ELF-1 (cell line): ENCODE measurements at places on chromosomes 12 and 14.

- peak; percentile 19 for DNase-seq
Measured at GRCh38 chr12:109115758-109116610, at the start of gene ACACB. TSS of gene ACACB (plus strand) at chr12:109116587. CDS start at chr12:109139406, 22,819 bp downstream.

- no peak for DNase-seq
Measured at GRCh38 chr12:6662602-6662905, 365 bp downstream of the ING4 start.

DNA sequence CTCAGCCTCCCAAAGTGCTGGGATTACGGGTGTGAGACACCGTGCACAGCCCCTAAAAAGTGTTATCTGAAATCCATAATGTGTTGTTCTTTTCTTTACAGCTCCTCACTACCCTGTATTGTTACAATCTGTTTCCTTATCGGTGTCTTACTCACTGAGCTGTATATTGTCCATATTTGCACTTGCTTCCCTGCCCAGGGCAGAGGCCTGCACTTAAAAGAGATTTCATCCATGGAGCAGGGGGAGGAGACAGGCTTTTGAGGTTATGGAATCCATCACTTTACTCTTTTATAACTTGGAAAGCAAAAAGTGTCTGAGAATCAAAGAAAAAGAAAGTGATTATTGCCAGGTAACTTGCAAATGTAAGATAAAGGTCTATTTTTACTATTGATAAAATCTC lies 251.0 kb downstream of the DIO2 start:
- no peak for DNase-seq

DNA sequence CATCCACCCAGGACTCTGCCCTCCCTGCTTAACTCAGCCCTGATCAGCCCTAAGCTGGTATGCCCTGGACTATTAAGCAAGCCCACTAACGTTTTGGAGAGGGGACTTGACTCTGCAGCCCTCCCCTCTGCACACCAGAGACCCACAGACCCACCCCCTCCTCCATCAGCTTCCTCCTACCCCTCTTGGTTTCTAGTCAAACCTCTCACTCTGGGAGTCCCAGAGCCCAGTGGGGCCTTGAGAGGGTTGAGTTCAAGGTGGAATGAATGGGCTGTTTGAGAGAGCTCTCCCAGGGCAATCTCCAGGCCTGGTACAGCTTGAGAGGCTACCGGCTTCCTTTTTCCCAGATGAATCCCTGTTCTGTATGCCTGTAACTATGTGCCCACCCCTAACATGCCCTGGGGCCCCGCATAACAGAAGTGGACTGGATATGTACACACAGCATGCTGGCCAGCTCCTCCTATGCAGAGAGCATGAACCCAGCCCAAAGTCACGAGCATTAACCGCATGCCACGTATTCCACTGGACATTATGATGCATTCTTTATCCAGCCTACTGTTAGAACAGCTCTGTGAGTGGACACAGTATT lies 43.6 kb downstream of the IRF2BPL start:
- DNase-seq = no peak

GRCh38 chr14:104585966-104586697 lies 6.6 kb downstream of the C14orf180 start:
- DNase-seq = no peak

DNA sequence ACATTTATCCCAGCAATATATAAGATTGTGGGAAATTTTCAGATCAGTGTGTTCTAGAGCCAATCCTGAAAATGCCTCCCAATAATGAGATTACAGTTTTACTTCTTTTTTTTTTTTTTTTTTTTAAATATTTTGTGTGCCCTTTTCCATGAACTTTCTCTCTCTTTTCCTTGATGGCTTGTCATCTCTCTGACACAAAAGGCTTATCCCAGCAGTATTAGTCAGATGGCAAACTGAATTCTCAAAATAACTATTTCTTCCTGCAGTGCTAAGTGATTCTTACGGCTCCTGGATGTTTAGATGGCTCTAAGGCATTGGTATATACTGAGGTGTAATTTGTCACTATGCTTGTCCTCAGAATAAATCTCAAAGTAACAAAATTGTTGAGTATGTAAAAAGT lies 86.7 kb downstream of the LRP6 start:
- no peak for DNase-seq

DNA sequence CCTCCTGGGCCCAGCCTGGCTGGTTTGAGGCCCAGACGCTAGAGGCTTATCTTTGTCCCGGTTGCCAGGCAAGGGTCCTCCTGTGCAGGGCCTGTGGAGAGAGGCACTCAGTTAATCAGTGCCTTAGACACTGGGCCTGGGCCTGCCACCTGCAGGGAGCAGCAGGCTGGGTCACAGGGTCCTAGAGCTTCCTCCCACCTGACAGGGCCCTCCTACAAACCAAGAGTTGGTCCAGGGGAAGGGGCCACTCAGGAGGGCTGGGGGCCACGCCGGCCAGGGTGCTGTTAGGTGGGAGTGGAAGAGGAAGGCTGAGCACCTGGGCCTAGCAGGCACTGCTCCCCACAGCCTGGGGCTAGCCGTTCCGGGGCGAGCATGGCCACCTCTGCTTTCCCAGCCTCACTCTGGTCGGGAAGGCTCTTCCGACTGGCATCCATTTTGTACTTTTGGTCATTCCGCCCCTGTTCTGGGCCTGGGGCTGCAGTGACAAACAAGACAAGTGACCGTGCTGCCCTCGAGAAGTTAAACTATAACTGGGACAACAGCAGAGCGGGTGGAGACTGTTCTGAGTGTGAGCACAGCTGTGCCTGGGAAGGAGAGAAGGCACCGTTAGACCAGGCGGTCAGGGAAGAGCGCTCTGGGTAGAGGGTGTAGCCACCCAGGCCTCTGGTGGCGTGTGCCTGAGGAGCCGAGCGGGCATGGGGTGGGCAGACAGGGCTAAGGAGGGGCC lies 27.2 kb downstream of the FBRSL1 start:
- DNase-seq = no peak

- DNase-seq = no peak
Measured at GRCh38 chr14:85333313-85333712, 196.6 kb upstream of the FLRT2 start.

GRCh38 chr12:8907513-8907912 lies 6.8 kb upstream of the PHC1 start:
- DNase-seq = no peak

GRCh38 chr14:100872259-100873095 lies 31.0 kb downstream of the RTL1 start:
- DNase-seq = no peak
